ENCODE measurements at places on chromosomes 6 and 20. TPM values are rescaled to one million over a fixed set of nuclear protein-coding genes. Genes with fewer than 3 reads are reported as not detected.

BPI gene
- 5.5 TPM for total RNA-seq

COL9A1 gene
- not detected for total RNA-seq

ARMC2 gene
- 2.4 TPM for total RNA-seq

HTR1B gene
- total RNA-seq: not detected

TMC2 gene
- not detected for total RNA-seq

MAPK13 gene
- total RNA-seq: 16.9 TPM

COX7A2 gene
- total RNA-seq: 85.2 TPM

PSMB8 gene
- total RNA-seq: 81.4 TPM

SPATA2 gene
- total RNA-seq: 6.2 TPM

IDH3B gene
- 103 TPM for total RNA-seq

CST4 gene
- not detected for total RNA-seq

MACROD2 gene
- total RNA-seq: 1.7 TPM

CRISP2 gene
- total RNA-seq: not detected

CD93 gene
- 85.5 TPM for total RNA-seq

GFOD1 gene
- total RNA-seq: 10.3 TPM

C6orf136 gene
- total RNA-seq: 12.5 TPM

PARD6B gene
- 4.3 TPM for total RNA-seq

SOX12 gene
- total RNA-seq: 1.3 TPM

RSPH4A gene
- total RNA-seq: 1.3 TPM

PKHD1 gene
- total RNA-seq: under 0.01 TPM

LATS1 gene
- 32.2 TPM for total RNA-seq

FAM217A gene
- total RNA-seq: not detected

BFSP1 gene
- total RNA-seq: 0.84 TPM

SLC2A10 gene
- under 0.01 TPM for total RNA-seq

HEBP2 gene
- total RNA-seq: 52.9 TPM

OPN5 gene
- total RNA-seq: not detected

CUTA gene
- total RNA-seq: 66.3 TPM

PI16 gene
- total RNA-seq: 3.6 TPM

HLA-DQB2 gene
- 1.0 TPM for total RNA-seq

C20orf204 gene
- 2.9 TPM for total RNA-seq

MARCKS gene
- total RNA-seq: 48.4 TPM

KIF6 gene
- not detected for total RNA-seq

DDAH2 gene
- total RNA-seq: 9.8 TPM

MAP1LC3A gene
- total RNA-seq: 3.4 TPM

ZBTB46 gene
- 2.1 TPM for total RNA-seq

ID1 gene
- total RNA-seq: 17.1 TPM

NFKBIL1 gene
- total RNA-seq: 9.8 TPM

RAET1G gene
- total RNA-seq: not detected

All from mononuclear cell (primary cell).